Right renal cortex interstitium (tissue), 3 donors: ENCODE measurements at places on chromosomes 6 and 20.

GRCh38 chr6:112311950-112312547 is 35.1 kb upstream of the RFPL4B start:
- DNase-seq: no peak

GRCh38 chr20:48822178-48822577 is 5.6 kb downstream of the PREX1 start:
- no peak for DNase-seq

DNA sequence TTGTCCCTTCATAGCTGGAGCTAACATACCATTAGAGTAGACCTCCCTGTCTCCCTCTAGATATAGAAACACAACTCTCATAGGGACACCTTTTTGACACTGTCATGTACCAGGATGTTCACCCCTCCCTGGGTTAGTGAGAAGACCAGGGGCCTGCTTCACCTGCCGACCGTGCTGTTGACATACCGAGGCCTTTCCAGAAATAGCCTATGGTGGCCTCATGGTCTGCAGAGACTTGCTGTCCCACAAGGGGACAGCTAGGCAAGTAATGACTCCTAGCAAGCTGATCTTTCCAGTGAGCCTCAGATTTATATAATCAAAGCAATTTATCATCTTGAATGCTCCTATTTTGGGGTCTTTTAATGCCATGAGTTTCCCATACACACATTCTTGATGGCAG is 15.0 kb downstream of the ZDHHC14 start:
- no peak for DNase-seq

DNA sequence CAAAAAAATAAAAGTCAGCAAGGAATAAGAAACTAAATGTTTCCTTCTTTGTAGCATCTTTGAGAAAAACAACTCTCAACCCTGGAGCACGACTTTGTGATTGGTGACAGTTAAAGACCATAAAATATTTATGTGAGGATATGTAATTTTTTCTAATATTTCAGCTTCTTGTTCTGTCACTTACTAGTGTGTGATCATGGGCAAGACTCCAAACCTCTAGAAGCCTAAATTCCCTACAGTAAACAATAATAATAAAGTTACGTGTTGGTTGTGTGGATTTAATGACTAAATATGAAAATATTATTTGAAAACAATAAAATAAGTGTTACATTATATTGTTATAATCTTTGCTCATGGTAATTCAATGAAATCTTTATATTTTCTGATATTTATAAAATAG is 735.6 kb upstream of the MARCKS start:
- DNase-seq: no peak

GRCh38 chr6:132392792-132393191 is 8.5 kb downstream of the MOXD1 start:
- no peak for DNase-seq

- no peak for DNase-seq
Measured at GRCh38 chr6:6405031-6405430, 84.6 kb upstream of the F13A1 start.

GRCh38 chr20:63094767-63095499 is 88.2 kb upstream of the BHLHE23 start:
- no peak for DNase-seq

- no peak for DNase-seq
Measured at GRCh38 chr20:19992996-19993908, 23.9 kb upstream of the NAA20 start.

DNA sequence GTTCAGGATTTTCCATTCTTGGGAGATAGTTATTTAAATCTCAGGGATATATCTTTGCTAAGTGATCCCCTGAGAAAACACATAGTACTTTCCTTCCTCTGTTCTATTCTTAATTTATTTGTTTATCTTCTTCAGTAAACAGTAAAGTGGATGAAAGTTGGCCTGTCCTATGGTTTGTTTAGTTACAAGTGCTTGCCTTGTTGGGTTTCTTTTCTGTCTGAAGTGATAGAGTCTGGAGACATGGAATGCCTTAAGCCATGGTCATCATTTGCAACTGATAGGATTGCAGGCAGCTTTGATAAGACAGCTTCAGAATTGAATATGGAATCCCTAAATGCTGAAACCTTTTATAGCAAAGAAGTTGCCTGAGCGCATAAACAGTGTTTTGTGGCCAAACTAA is 4.9 kb downstream of the ADGRG6 start:
- DNase-seq: no peak

DNA sequence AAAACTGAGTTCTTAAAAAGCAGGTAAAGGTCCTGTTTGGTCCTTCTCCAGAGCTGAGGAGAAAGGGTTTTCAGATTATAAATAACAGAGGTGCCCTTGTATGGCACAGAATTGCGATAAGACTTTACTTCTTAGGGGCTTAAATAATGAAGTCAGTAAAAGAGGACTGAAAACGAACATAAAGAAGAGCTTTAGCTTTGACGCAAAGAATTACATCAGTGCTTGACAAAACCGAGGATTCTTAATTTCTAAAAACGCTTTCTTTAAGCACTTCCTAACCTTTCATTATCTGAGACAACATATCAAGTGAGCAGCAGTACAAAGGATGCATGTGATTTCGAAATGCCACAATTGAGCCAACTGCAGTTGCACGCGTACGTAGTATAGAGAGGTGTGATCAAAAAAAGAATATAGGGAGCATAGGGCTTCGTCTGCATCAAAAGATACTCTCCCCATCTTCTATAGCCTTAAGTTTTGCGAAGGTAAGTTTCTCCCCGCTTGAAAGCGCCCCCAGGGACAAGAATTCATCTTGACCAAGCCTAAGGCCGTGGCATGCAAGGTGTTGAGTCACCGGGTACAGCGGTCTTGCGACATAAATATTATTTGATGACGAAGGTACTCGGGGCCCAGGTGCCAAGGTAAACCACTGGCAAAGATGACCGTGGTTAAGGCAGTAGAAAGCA is 778 bp upstream of the LOC128125822 start:
- DNase-seq: no peak

DNA sequence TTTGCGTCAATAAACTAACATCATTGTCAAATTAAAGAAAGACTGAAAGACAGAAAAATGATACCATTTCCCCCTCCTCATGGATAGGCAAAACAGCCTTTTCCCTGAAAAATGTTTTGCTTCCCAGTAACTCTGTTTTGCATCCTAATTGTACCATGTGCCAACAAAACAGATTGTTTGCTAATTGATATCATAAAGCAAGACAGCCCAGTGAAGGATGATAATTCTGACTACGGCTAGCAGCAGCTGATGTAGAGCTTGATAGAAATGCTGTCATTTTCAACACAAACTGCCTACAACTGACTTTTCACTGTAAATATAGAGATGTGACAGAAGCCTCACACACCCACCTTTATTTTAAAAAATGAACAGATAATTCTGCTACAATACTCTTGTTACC is 1061.6 kb downstream of the HACE1 start:
- no peak for DNase-seq

DNA sequence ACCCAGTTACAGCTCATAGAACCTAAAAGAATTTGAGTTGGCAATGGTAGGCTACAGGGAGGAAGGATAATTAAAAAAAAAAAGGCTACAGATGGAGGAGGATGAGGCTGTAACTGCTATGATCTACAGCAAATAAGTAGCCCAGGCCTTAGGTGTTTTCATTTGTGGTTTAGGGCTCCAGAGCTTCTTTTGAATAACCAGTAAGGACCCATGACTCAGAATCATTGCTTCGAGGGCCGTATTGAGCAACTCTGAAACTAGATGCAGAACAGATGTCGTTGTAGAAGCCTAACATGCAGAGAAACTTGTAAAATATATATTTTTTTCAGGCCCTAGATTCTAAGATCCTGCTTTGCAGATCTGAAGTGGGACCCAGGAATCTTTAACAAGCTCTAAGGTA is 19.0 kb upstream of the ASIP start:
- DNase-seq: no peak

GRCh38 chr6:133055441-133055966 is 185.7 kb upstream of the EYA4 start:
- no peak for DNase-seq

- DNase-seq: no peak
Measured at GRCh38 chr6:3244003-3244831, 14.5 kb upstream of the PSMG4 start.

DNA sequence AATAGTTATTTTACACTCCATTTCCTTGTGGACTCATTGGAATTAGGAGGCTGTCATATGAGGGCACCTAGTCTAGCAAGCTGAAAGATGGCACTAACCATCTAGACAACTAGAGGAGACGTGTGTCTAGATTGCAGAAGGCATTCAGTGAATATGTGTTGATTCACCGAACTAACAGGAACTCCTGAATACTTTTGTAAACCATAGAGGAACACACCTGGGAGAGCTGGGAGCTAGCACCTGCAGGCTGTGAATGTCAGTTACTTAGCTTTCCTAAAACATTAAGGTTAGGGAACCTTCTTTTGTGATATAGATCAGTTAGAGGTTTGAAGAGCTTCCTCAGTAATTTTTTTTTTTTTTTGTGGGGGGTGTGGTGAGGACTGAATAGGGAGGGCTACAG is 7.7 kb downstream of the OPN5 start:
- DNase-seq: no peak

GRCh38 chr6:116010790-116011401 is 49.8 kb downstream of the FRK start:
- DNase-seq: no peak

DNA sequence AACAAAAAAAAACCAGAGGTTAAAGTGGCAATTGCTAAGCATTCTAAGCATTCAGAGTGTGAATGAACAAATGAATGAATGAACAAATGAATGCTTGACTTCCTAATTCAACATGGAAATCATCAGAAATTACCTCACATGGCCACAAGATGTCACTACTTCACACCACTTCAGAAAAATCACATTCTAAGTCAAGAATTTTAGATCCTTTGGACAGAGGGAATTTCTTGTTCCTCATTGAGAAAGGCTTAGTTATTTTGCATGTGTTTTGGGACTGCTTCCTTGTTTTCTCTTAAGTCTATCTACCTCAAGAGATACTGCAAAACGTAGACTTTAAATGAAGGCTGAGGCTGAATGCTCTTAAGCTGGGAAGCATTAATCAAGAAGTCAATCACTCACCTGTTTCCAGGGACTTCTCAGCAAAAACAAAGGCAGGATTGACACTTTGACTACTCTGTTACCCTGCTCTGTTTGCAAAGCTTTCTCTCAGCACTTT is 120.2 kb downstream of the MBOAT1 start:
- DNase-seq: no peak

DNA sequence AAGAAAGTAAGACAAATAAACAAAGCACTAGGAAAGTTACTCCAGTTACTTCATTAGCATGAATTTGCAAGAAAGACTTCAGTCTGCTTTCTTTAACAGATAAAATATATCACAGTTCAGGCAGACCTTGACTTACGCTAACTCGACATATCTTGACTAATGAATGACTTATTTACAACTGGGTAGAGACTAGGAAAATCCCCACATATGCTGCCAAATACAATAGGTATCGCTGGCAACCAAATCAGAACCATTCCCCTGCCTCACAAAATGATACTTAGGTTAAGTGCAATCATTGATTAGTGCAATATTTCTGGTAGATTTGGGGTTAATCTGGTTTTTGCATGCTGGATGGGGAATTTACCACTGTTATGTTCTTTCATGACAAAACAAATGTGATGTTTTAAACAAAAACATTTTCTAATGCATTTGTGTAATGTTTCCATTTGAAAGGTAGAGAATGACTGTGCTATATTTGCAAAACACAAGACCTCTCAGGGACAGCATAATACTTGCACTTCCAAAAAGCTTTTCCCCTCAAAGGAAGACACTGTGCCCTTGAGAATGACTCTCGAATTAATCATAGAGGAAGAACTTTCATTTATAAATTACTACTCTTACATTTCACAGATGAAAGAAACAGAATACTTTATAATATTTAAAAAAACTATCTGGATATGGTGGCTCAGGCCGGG is 101.6 kb downstream of the PRKN start:
- no peak for DNase-seq

GRCh38 chr6:37339741-37340638 is 13.8 kb upstream of the RNF8 start:
- DNase-seq: no peak

GRCh38 chr6:78253618-78254017 is 600.8 kb downstream of the MEI4 start:
- DNase-seq: no peak

- DNase-seq: no peak
Measured at GRCh38 chr6:44665143-44665542, 277.6 kb downstream of the CDC5L start.

DNA sequence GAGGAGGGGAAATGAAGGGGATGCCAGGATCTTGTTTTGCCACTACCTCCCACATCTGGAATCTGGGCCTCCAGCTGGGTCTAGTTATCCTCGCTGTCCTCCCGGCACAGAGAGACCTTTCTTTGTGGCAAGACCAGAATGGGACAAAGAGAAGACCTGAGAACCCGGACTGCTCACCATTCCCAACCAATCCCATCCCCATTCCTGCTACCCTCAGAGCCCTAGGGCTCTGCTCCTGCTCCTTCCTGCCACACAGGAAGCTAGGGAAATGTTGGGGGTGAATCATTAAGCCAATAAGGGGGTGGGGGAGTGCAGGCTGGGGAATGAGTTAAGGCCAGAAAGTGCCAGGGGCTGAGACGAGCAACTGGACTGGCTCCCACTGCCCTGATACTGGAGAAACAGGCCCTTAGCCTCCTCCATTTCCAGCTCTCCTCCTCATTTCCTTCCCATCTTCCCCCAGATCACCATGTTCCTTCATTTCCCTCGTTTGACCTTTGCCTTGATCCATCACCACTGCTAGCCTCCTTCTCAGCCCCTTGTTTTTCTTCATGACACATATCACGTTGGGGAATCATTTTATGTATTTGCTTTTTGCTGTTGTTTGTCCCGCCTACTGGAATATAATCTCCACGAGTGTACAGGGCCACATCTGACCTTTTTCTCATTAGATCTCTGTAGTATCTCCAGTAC is 4.6 kb upstream of the IER3 start:
- DNase-seq: no peak

DNA sequence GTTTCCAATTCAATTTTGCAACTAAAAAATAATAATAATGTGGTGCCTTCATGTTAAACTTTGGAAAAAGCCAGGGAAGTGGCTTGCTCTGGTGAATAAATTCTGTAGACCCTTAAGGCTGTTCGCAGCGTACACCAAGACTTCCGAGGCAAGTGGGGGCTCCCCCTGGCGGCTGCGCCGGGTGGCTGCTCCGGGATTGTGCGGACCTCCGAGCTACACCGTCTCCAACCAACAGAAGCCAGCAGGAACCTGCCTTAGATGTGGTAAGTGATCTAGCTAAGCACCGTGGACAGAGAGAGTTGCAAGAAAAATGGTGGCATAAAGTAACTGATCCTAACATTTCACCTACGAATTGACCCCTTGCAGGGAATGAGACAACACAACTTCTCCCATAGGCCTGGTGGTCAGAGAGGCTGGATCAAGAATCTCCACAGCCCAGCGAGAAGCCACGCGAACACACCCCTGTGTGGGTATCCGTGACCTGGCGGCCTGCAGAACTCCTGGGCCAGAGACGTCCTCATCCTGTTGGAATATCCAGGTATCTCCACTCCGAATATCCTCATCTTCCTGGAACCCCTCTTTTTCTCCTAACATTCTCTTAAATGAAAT is 69.6 kb downstream of the TBXT start:
- peak; percentile 53 for DNase-seq
